ENCODE measurements at places on chromosomes 1 and 21.

GRCh38 chr1:115158181-115158580 is 68.9 kb upstream of the TSPAN2 start:
- DNase-seq: no peak

DNA sequence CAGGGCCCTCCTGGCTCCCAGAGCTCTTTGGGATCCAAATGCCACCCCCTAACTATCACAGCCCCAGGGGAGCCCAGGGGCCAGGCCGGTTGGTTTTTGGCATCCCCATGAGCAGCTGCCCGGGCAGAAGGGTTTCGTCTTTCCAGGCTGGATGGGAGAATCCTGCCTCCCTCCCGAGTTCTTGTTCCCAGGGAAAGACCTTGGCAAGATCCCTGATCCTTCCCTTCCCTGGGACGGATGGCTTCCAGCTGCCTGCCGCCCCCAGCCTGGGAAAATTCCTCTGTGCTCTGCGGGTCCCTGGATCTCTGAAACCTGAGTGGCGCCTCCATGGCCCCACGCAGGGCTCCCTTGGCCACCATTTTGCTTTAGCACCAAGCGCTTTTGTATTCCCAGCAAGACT is 55.6 kb downstream of the TAS1R2 start:
- no peak for DNase-seq

GRCh38 chr1:25356848-25357247 is 18.7 kb downstream of the TMEM50A start:
- DNase-seq: no peak

DNA sequence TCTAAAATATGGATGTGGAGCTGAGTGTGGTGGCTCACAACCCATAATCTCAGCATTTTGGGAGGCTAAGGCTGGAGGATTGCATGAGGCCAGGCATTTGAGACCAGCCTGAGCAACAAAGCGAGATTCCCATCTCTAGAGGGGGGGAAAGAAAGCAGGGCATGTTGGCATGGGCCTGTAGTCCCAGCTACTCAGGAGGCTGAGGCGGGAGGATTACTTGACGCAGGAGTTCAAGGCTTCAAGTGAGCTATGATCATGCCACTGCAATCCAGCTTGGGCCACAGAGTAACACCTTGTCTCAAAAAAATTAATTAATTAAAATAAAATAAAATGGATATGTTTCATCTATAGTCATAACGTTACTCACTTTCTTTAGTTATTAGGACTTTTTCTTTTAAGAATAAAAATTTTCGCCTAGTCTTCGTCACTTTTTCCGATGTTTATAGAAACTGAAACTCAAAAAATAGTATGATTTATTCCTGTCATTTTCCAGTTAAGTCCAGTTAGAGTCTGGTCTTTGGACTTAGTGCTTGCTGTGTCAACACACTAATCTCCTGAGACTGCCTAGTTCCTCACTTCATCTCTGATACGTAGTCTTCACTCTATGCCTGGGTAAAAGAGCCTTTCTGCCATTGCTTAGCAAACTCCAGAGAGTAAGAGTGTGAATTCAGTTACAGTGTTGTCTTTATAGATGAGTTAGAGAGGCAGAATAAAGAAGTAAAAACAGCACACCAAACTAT is 28.0 kb downstream of the IARS2 start:
- no peak for DNase-seq

DNA sequence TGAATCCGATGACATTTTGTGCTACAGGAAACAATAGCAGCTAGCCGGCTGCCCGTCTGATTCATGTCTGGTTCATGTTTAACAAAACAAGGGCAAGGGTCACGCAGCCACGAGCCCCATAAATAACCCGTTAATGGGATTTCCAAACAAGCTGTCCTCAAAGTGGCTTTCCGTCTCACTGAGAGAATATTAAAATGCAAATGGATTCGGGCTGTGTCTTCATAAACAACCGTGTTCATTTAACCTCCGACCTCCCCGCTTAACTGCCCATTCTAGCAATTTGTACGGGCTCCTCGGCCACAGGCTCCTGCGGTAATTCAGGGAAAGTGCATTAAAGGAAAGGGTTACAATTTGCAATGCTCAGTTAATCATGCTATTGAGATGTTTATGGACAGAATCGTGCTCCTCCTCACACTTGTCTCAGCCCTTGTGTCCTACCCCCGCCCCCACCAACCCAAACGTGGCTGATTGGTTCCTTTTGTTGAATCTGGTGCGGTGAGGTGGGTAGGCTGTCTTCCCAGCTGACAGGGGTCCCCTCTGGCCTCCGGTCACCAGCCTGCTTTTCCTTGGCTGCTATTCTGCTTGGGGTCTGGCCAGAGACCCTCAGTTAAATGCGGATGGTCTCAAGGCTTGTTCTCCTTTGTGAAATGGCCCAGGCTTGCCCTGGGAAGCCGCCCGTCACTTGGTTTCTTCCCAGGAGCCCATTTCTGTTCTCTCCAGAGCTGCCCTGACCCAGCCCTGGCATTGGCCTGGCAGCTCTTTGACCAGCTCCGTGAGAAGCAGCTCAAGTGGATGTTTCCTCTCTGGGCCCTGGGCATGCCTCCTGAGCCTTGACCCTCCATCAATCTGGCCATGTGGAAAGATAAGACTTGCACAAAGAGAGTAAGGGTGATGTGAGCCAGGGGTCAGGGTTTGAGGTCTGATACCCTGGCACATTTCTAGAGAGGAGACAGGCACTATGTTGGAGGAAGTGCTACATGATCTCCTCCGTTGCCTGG is 200.7 kb upstream of the POU3F1 start:
- no peak for DNase-seq

- DNase-seq: no peak
These were observed 646.7 kb downstream of the LTN1 start for GRCh38 chr21:28345934-28346333.

DNA sequence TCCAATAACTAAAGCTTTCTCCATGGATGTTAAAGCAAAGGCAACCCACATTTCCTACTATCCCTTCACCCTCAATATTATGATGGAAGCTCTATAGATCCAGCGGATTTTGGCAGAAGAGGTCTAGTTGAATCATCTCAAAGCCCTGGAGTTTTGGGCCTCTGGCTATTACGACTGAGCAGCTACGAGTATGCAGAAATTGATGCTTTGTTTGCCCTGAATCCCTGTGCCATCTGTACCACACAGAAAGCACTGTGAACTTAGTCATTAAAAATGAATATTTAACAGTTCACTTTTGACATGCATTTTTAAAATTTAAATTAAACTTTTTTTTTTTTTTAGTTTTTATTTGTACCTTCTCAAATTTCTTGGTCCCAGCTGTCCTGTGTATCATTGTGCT is 705.4 kb upstream of the PTBP2 start:
- DNase-seq: no peak

DNA sequence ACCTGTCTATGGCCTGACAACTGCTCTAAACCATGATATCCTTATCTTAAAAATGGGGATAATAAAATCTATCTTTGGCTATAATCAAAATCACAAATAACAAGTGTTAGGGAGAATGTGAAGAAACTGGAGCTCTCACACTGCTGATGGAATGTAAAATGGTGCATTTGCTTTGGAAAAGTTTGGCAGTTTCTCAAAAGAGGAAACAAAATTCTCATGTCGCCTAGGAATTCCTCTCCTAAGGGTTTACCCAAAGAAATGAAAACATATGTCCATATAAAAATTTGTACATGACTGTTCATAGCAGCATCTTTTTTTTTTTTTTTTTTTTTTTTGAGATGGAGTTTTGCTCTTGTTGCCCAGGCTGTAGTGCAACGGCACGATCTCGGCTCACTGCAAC is 64.3 kb downstream of the ZNF281 start:
- no peak for DNase-seq

- DNase-seq: no peak
These were observed 29.5 kb downstream of the TUT4 start for GRCh38 chr1:52523376-52523775.

DNA sequence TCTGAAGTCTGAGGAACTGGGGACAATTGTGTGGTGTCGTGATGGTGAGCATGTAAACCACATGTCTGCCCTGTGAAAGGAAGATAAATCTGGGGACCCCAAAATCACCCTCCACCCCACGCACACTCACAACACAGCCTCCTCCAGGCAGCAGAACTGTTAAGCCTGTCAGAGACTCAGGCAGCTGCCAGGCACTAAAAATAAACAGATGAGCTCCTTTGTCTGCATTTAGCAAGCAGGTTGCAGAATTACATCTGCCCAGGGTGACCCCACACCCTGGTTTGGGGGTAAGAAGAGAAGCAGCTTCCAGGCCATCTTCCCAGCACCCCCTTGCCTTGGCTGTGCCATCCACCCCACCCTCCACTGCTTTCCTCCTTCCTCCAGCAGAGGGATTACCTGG is 119.1 kb upstream of the RUNX3 start:
- no peak for DNase-seq

- DNase-seq: no peak
These were observed 7.3 kb downstream of the KIF21B start for GRCh38 chr1:201016211-201016651.

GRCh38 chr1:21270086-21270689 is 20.1 kb downstream of the ECE1 start:
- peak; percentile 85 for DNase-seq

GRCh38 chr1:51525295-51525694 is 6.2 kb upstream of the EPS15 start:
- no peak for DNase-seq

GRCh38 chr1:114490274-114490693 is 20.7 kb downstream of the TRIM33 start:
- no peak for DNase-seq

- DNase-seq: no peak
These were observed 182.9 kb upstream of the KCND3 start for GRCh38 chr1:112172294-112172882.

DNA sequence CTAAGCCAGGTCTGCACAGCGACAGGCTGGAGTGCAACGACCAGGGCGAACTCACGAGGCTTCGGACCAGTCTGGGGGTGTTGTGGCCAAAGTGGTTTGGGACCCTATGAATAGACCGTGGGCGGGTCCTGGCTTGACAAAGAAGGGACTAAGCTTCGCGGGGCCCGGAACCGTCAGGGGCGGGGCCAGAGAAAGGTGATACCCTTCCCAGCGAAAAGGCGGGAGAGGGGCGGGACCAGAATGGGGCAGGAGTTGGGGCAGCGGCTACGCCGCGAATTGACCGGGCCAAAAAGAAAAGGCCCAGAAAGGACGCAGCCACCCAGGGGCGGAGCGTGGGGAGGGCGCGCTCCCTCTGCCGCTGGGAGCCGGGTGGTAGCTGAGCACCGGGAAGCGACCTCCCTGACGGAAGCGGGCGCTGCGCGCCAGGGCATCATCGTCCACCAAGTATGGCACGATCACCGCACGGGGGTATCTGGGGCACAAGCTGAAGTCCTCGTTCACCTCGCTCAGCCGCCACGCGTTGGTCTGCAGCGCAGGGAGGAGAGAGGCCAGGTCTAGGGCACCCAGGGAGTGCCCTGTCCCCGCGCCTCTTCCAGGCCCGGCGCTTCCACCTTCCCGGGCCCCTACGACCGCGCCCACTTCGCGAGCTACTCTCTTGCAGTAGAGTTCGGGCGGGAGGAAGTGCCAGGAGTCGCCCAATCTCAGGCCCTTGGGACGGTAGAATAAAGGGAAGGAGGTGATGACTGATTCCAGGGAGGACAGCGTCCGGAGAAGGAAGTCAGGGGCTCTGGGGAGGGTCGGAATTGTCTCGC is 6.7 kb upstream of the FAM167B start:
- DNase-seq: no peak

- no peak for DNase-seq
These were observed 15.1 kb upstream of the ADORA1 start for GRCh38 chr1:203112475-203112874.

- DNase-seq: no peak
These were observed 39.1 kb downstream of the MRPS6 start for GRCh38 chr21:34112316-34113033.

DNA sequence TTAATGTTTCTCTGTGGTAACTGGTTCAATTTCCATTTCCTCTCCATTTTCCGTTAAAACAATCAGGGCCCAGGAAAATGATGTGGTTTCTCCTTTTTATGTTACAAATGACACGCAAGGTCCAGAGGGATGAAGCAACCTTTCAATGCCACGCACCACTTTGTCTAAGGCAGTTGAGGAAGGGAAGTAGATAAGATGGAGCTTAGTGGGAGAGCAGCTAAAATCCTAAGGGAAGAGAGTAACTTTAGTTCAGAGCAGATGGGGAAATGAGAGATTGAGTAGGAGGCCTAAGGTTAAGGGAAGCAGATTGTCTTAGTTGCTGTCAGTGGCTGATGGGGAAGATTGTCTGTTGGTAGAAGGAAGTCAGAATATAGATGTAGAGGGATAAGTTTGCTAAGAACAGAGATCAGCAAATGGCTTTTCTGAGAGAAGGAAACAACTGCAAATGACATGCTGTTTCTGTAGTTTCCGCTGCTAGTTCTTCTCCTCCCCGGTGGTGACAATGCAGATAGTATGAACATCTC is 660 bp downstream of the CD1C start:
- DNase-seq: no peak

- no peak for DNase-seq
These were observed 544.3 kb downstream of the KCNT2 start for GRCh38 chr1:196063952-196064351.

GRCh38 chr1:59597420-59598119 is 217.2 kb upstream of the HOOK1 start:
- DNase-seq: no peak

- no peak for DNase-seq
These were observed 14.4 kb downstream of the LMNA start for GRCh38 chr1:156128654-156129597.

GRCh38 chr1:9062021-9062471 is 7.4 kb downstream of the SLC2A5 start:
- no peak for DNase-seq

- DNase-seq: no peak
These were observed 100.0 kb upstream of the RAB4A start for GRCh38 chr1:229170778-229171505.

DNA sequence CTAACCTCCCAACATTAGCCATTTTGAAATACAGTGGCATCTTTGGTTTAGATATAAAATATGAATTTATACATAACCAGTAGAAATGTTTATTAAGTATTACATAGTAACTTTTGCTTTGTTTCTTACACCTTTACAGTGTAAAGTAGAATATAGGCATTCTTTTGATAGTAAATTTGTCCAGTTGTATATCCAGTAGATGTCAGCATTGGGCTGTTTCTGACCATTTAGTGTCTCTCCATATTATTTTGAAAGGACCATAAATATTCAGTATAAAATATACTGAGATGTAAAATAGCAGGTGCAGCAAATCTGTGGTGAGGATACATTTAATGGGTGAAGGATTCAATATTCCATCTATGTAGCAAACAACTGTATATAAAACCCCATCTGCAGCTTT is 115.8 kb upstream of the ZRANB2 start:
- DNase-seq: no peak

- DNase-seq: no peak
These were observed 83.4 kb downstream of the ASH1L start for GRCh38 chr1:155479205-155479604.

Data from GM12891 (cell line).